ENCODE measurements at places on chromosomes 7 and 10.
A peak's percentile ranks its signal among the peaks of the same experiment; 100 is the strongest.

- no peak for DNase-seq
These were observed 83.1 kb upstream of the EGR2 start for GRCh38 chr10:62899311-62899710.

GRCh38 chr7:104772405-104773345 lies 241.3 kb upstream of the KMT2E start:
- DNase-seq, result no peak

- no peak for DNase-seq
These were observed 36.9 kb downstream of the SLC26A4 start for GRCh38 chr7:107697321-107698049.

GRCh38 chr7:139490130-139490529 lies 6.7 kb upstream of the KLRG2 start:
- no peak for DNase-seq

DNA sequence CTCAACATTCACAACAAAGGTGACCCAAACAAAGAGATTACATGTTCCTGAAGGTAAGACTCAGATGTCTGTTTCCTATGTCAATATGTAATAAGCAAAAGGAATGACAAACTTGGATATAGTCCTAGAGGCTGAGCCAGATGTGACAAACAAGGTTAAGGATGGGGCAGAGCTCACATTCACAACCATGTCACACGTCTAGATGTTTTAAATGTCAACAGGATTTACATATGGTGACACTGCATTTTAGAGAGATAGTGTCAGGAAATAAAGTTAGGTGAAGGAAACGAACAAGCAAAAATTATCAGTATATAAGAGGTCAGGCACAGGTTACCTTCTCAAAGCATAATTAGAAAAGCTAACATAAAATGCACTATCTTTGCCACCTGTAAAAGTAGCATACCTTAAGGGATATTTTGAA lies 8.4 kb downstream of the RELN start:
- no peak for DNase-seq

DNA sequence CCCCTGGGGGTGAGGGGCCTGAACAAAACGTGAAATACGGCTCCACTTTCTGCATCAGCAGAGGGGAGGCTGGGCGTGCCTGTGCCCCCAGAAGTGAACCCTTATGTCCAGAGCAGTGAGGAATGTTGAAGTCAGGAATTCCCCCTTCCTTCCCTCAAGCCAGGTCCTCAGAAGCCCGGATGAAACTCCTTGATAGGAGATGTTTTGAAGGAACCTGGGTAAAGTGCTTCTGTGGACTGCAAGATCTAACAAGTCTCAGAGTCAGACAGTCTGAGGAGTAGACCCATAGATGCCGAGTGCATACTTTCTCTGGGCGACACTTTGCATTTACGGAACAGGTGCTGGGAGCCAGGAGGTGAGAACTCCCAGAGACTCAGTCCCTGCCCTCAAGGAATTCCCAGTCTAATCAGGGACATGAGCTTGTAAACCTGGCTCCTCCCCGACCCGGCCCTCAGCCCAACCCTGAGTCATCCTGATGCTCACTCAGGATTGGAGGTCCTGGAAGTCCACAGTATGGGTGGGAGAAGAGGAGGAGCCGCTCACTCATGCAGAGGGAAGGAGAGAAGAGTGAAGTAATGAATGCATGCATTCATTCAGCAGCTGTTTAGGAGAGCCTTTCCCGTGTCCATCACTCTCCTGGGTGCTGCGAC lies 179.5 kb upstream of the ITGB1 start:
- DNase-seq, result no peak

DNA sequence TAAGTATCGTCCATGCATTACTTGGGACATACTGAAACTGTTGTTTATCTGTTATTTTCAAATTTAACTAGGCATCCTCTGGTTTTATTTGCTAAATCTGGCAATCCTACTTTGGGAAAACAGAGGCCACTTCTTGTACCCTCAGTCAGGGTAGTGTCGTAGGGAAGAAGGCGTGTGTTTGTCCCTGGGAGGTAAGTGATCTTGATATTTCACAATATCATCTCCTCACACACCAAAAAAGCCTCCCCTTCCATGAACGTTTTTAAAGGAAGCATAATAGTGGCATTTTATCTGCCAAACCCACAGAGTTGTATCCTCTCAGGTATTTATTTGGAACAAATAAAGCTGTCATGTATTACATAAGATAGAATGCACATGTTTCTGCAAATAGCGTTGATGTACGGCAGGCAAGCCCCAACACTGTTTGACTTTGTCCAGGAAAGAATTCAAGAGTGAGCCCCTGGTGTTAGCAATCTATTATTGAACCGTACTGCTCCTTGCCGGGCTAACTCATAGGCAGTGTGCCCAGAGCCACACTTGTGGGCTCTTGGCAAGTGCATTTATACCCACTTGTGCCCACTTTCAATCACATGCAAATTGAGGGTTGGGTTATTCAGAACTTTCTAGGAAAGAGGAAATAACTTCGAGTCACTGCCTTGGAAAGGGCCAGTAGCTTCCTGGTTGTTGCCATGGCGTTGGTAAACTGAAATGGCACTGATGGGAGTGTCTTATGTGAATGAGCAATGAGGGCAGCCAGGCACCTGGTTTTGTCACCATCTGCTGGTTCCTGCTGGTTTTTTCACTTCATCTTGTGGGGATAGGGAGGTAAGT lies 266.0 kb downstream of the USP6NL start:
- DNase-seq, result peak; percentile 55

- no peak for DNase-seq
These were observed 21.5 kb downstream of the HERC4 start for GRCh38 chr10:68053553-68053952.

DNA sequence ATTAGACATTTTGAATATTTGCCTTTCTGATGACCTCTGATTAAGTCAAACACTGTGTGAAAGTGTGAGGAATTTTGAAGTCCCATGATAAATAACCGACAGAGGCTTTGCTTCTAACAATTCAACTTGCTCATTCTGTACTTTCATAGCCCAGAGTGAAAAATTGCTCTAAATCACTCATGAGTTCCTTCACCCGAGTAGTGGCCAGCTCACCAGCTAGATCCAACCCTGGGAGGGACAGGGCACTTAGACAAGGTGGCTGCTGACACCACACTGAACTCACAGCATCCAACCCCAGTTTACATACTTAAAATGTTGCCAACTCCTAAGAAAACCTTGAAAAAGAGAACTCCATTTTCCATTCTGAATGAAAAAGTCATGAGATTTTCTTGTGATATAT lies 80.0 kb upstream of the LYZL1 start:
- no peak for DNase-seq

GRCh38 chr7:158005531-158005930 lies 582.1 kb downstream of the PTPRN2 start:
- DNase-seq, result no peak

DNA sequence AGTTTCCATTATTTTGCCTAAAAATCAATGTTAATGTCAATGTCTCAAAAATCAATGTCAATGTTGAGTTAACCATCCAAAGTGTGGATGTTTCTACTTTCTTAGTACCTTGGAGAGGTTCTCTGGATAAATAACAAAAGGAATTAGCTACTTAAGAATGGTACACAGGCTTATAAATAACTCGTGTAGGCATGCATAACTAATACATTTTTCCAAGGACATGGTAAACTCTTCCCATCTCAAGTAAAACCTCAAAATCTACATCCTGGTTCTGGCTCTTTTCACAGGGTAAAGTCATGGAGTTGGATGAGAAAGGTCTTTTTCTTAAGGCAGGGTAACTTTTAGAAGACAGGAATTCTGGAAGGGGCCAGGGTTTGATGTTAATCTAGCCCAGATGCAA lies 59.9 kb downstream of the CAV1 start:
- no peak for DNase-seq

GRCh38 chr7:130346941-130347340 lies 2.3 kb downstream of the CPA5 start:
- no peak for DNase-seq

GRCh38 chr7:124027236-124027635 lies 5.6 kb downstream of the TMEM229A start:
- DNase-seq, result no peak
